ENCODE measurements at places on chromosomes 3 and 15. TPM values are rescaled to one million over a fixed set of nuclear protein-coding genes. Genes with fewer than 3 reads are reported as not detected.

GRCh38 chr3:27079427-27080257 lies 289.5 kb downstream of the NEK10 start:
- DNase-seq, result no peak

The WDR53 gene
- total RNA-seq, result 8.7 TPM

DNA sequence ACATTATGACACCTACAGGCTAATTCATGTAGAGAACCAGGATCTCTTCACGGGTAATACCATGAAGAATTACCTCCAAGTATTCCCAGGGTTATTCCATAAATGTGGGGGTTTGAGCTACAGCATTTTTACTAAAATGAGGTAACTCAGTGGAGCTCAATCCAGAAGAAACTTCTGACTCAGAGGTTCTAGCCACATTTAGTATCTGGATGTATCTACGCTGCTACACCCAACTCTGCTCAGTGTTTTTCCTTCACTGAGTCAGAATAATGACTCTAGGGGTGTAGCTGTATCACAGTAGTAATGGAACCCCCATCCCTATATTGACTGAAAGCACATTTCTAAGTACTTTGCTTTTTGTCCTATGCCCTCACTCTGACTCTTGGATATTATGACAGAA lies 52.4 kb downstream of the COPS2 start:
- DNase-seq, result no peak

DNA sequence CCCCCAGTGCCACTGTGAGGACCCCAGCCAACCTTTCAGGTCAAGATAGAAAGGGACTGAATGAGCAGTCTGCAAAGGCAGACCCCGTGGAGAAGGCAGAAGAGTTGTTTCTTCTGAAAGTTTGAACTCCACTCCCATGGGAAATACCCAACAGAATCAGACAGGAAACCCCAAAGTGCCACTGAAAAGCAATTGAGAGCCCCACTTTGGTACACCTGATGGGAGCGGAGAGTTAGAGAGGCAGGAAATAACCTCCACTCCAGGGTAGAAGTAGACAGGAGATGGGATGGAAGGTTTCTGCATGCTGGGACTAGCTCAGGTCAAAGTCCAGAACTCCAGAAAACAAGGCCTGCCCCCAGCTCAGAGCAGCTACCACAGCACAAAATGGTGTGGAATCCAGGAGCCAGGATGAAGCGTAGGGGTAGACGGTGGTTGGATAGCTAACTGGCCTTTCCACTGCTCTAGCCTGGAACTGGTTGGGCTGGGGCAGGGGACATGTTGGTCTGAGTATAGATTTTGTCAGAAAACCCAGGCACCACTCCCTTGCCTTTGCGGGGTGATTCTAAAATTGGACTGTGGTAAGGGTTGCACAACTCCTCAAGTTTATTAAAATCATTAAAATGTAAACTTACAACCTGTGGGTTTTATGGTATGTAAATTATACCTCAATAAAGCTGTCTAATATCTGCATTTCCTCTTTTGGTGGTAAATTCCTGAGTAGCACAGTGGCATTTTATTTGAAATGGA lies 1.9 kb upstream of the RAB43 start:
- no peak for DNase-seq

- DNase-seq, result no peak
Measured at GRCh38 chr3:133954717-133955360, 59.2 kb upstream of the RAB6B start.

GRCh38 chr3:140288595-140288994 lies 353.6 kb downstream of the CLSTN2 start:
- DNase-seq, result no peak

GRCh38 chr15:99452728-99453636 lies 112.8 kb upstream of the MEF2A start:
- DNase-seq, result no peak

Data from pulmonary artery endothelial cell (primary cell).